Cortex of kidney (tissue), 1 donor: ENCODE measurements at places on chromosomes 1 and 21.

- DNase-seq, result no peak
Measured at GRCh38 chr1:231036416-231036815, 3.6 kb downstream of the FAM89A start.

- no peak for DNase-seq
Measured at GRCh38 chr1:5981009-5981380, 11.2 kb downstream of the NPHP4 start.

DNA sequence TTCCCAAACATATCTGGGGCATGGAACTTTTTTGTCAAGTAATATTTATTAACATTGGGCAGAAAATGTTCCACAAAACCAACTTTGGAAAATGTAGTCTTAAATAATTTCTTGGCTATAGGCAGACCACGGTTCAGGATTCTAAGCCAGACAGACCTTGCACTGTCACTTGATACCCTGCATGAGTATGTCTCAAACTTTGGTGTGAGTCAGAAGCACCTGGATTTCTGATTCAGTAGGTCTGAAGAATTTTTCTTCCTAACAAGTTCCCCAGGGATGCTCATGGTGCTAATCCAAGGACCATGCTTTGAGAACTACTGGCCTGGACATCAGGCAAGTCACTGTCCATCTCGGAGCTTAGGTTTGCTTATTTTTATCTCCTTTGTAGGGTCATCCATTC, 562.0 kb downstream of the PLPP3 start:
- DNase-seq, result no peak

- DNase-seq, result no peak
Measured at GRCh38 chr1:215497528-215497927, 69.6 kb upstream of the KCTD3 start.

- no peak for DNase-seq
Measured at GRCh38 chr1:9112961-9113880, 15.7 kb downstream of the GPR157 start.

GRCh38 chr1:203178821-203179666, 3.4 kb upstream of the MYBPH start:
- DNase-seq, result no peak

DNA sequence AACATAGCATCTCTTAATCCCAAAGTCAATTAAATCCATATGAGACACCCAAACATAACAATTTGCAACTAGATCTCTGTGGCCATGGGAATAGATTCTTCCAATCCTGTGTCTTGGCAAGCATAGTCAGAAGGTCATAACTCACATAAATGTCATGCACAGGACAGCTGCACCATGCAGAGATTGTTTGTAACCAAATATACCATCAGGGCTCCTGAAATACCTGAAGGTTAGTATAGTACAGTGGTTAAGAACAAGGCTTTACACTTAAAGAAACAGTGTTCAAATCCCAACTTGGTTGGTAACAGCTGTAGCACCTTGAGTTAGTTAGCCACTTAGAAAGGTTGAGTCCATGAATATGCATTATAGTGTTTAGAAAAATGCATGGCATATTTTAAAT, 82.6 kb upstream of the CCDC190 start:
- no peak for DNase-seq

GRCh38 chr1:16191916-16192546, 20.4 kb downstream of the ARHGEF19 start:
- DNase-seq, result no peak
